Activated naive CD4-positive, alpha-beta T cell treated with anti-CD3 and anti-CD28 coated beads, Interleukin-2, amount 10 ng/mL, durations not matched to agents 5 hours and 36 hours (primary cell): ENCODE measurements at places on chromosomes 1 and 21. TPM values are rescaled to one million over a fixed set of nuclear protein-coding genes. Genes with fewer than 3 reads are reported as not detected.

Gene CRYAA
- total RNA-seq = not detected

Gene SPTA1
- not detected for total RNA-seq

Gene SLC9C2
- total RNA-seq = not detected

Gene TTLL7
- total RNA-seq = 1.5 TPM

Gene ADGRL2
- not detected for total RNA-seq

Gene SPATA17
- not detected for total RNA-seq

Gene HUNK
- 0.26 TPM for total RNA-seq

Gene DDOST
- 149 TPM for total RNA-seq

Gene ADAMTS4
- 1.8 TPM for total RNA-seq

Gene ENAH
- not detected for total RNA-seq

Gene ARHGEF11
- 30.7 TPM for total RNA-seq

Gene RAB25
- total RNA-seq = 0.81 TPM

Gene PRKAA2
- total RNA-seq = not detected

Gene NOS1AP
- total RNA-seq = 0.08 TPM

Gene GSTM5
- total RNA-seq = not detected

Gene LYPD8
- not detected for total RNA-seq

Gene NPR1
- not detected for total RNA-seq

Gene RASSF5
- total RNA-seq = 212 TPM

Gene NBPF4
- total RNA-seq = not detected

Gene HSD11B1
- 1.6 TPM for total RNA-seq

Gene KLHDC9
- 0.58 TPM for total RNA-seq

Gene LCE1E
- total RNA-seq = not detected

Gene UBL4B
- not detected for total RNA-seq

Gene C1orf216
- 11.6 TPM for total RNA-seq

Gene RNF223
- total RNA-seq = not detected

Gene PDIK1L
- 20.7 TPM for total RNA-seq

Gene EXTL1
- total RNA-seq = not detected

Gene TIAM1
- 63.0 TPM for total RNA-seq

Gene ASCL5
- total RNA-seq = not detected

Gene ANXA9
- total RNA-seq = not detected

Gene ATP13A2
- 58.0 TPM for total RNA-seq

Gene CXADR
- 0.34 TPM for total RNA-seq

Gene TNFAIP8L2
- total RNA-seq = 42.4 TPM

Gene NT5C1A
- total RNA-seq = not detected

Gene ACTA1
- not detected for total RNA-seq

Gene NHLH1
- total RNA-seq = 0.29 TPM

Gene FCRL1
- total RNA-seq = not detected

Gene AMPD1
- total RNA-seq = not detected

Gene IGSF3
- total RNA-seq = 0.08 TPM

Gene GPA33
- 8.4 TPM for total RNA-seq

Gene SLAMF1
- 54.0 TPM for total RNA-seq

Gene SERBP1
- 220 TPM for total RNA-seq

Gene NR0B2
- total RNA-seq = not detected

Gene SLC1A7
- not detected for total RNA-seq

Gene SCNM1
- 59.5 TPM for total RNA-seq

Gene PPT1
- 79.4 TPM for total RNA-seq

Gene PGLYRP4
- not detected for total RNA-seq

Gene KLF17
- not detected for total RNA-seq

Gene MNDA
- not detected for total RNA-seq

Gene TADA1
- 13.6 TPM for total RNA-seq

Gene ZNF697
- 0.17 TPM for total RNA-seq

Gene MINDY1
- total RNA-seq = 37.7 TPM

Gene APOBEC4
- not detected for total RNA-seq
